Stimulated activated CD4-positive, alpha-beta T cell treated with anti-CD3 and anti-CD28 coated beads, Interleukin-4, amount 100 ng/mL, for 1 hour (primary cell): ENCODE measurements at places on chromosomes 5 and 9.

DNA sequence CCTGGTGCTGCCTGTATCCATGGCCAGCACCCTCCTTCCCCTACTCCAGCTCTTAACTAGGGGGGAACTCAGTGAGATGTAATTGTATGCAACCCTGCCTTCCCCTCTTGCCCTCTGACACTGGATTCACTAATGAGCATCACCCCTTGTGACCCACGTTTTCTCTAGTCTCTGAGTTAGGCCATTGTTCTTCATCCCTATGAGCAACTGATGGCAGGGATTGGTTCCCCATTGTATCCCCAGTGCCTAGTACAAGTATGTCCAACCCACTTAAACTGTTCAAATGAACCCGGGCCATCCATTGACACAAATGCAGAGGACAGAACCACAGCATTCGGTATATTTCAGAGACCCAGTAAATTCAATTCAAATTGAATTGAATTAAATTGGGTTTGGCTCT lies 77.6 kb upstream of the ASTN2 start:
- no peak for DNase-seq

GRCh38 chr9:121455527-121456239 lies 44.0 kb downstream of the GGTA1 start:
- DNase-seq, result no peak

DNA sequence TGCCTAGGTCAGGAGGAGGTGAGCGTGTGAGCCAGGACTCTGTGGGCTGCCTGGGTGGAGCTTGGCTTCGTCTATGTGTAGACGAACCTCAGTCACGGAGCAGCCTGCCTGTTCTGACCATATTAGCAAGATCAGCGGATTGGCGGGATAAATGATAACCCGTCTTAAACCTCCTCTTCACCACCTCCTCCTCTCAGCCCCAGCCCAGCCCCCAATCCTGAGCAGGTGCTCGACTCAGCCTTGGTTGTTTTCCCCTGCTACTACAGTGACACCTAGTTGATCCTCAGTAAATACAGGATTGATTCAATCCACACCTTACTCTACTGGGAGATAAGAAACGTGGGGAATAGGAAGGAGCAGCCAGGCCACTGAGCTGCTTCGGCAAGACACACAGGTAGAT lies 286.1 kb downstream of the IRX2 start:
- no peak for DNase-seq

GRCh38 chr5:8676695-8677094 lies 807.7 kb downstream of the MTRR start:
- DNase-seq, result no peak

DNA sequence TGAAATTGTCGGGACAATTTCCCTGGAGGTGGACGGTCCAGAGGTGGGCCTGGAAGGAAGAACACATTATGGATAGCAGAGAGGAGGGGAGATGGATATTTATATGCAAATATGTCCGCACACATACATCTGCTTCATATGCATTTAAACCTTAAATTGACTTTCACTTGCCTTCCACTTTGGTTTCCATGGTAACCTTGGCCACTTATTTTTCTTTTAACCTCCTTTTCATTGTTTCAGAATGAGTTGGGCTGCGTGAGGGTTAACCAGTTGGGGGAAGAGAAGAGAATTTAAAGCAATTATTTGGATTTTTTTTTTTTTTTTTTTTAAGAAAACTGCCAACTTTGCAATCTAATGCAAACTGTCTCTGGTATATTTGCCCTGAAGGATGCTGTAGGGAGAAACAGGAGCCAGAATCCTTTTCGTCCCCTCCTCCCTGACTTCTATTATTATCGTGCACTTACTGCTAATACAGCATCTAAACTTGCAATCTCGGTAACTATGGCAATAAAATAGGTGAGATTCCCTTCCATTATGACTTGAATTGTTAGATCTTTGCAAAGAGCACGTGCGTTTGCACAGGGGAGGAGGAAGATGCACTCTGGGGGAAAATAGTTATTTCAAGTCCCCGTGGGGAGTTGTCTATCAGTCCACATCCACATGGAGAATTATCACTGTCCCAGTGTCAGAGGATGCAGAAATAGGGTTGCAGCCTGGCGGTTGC lies 35.6 kb downstream of the TLR4 start:
- no peak for DNase-seq

DNA sequence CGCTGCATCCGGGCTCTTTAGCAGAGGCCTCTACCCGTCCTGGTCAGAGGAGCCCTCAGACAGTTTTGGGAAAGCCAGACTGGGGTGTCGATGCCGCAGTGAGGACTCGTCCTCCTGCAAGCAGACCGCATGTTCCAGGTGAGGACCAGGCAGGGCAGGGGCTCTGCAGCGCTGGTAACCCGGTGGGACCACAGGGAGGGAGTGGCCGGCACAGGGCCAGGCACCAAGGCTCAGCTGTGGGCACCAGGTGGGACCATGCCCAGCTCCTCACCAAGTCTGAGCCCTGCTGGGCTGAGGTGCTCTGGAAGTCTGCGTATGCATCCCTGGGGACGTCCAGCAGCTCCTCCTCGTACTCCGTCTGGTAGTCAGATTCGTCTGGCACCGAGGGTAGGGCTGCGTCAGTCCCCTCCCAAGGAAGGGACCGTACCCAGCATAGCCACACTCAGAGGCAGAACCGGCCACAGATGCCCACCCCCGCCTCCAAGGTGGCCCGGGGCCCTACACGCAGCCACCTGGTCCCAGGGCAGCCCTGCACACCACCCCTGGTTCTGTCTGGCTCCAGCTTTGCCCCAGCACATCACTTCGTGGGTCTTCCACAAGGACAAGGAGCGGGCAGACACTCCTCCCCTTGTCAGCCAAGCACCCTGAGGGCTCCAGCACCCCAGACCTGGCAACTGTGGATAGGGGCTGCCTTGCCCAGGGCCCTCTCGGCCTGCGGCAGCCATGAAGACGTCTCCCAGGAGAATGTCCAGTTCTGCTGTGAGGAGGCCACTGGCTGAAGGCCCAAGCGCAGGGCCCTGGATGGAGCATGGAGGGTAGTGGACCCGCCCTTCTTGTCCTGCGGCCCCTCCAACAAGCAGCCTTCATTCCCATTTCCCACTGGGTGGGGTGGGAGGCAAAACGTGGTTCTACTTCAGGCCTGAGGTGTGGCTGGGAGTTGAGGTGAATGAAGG lies 1.5 kb upstream of the NSMF start:
- no peak for DNase-seq

DNA sequence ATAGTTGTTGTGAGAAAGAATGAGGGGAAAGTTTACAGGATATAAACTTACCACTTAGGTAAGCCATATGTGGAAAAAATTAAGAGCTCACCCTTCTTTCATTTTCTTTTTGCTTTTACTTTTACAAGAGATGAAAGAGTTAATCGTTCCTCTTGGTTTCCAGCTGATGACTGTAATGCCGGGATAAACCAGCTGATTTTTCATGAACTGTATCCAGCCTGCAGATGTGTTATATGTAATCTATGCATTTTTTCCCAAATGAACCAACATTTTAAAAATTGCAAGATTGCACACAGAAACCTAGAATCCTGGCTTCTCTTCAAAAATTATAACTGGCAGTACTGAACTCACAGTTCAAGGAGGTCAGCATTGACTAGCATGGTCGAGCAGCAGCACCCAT lies 185.9 kb downstream of the GRIA1 start:
- DNase-seq, result no peak

DNA sequence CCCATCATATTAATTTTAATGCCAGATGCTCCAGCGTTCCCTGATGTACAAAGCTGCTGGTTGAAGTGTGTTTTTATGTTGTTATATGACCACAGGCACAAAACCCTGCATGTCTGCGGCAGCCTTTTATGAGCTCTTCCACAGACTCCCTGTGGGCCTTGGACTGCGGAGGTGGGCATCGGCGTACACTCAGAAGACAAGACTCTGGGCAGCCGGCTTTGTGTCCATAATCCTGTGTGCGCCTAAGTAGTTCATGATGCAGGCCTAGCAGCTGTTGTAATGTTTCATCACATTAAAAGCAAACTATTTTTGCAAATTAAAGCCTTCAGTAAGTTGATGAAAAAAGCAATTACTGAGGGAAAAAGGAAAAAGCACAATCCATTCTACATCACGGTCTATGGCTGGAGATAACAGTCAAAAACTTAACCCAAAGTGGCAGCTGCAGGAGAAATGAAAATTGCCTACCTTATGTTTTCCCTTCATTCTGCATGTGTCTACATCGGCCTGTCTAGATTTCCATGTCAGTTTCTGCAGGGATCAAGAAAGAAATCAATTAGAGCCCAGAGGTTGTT lies 78.8 kb downstream of the SEMA6A start:
- no peak for DNase-seq

DNA sequence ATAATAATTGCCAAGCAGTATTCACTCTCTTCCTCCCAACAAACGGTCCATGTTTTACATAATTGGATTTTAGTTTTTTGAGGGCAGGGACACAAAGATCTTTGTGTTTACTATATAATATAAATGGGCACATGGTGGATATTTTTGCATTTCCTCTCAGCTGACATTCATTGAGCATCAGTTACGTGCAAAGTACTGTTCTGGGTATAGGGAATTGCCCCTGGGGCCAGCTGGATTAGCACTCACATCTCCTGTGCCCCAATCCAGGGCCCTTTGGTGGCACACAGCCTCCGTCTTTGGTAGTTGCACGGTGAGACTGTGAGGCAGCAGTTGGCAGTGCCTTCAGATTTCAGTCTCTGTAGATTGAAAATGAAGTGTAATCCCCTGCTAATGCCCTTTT lies 1.6 kb downstream of the TDRD7 start:
- no peak for DNase-seq

GRCh38 chr5:134545070-134545868 lies 19.8 kb downstream of the JADE2 start:
- DNase-seq, result peak; percentile 21

DNA sequence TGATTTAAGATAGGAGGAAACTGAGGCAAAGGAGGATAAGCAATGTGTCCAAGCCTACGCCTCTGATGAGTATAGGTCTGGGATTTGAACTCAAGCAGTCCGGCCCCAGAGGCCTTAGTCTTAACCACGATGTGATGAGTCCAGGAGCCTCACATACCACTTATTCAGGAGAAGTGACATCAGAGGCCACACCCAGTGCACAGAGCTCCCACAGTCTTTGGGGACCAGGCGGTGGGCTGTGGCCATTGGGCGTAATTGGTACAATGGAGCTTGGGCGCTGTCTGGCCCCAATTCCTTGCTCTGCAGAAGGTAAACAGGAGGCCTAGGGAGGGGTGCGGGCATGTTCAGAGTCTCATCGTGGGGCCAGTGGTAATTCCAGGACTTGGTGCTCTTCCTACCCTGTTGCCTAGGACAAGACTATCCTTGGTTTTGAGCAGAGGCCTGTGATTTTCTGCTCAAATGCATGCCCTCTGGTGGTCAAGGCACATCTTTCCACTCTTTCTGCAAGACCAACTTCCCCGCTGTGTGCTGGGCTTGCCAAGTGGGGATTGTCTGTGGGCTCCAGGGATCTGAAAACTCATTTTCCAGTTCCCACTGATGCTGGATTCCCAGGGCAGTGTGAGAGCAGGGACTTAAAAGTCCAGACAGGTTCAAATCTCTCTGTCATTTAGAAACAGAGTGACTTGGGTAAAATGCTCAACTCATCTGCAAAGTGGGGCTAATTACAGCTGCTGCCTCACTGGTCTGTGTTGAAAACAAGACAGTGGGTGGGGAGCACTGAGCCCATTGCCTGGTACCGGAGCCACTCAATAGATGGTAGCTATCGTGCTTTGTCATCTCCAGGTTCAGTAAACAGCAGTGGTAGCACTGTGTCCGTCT lies 15.8 kb downstream of the NDST1 start:
- DNase-seq, result no peak

DNA sequence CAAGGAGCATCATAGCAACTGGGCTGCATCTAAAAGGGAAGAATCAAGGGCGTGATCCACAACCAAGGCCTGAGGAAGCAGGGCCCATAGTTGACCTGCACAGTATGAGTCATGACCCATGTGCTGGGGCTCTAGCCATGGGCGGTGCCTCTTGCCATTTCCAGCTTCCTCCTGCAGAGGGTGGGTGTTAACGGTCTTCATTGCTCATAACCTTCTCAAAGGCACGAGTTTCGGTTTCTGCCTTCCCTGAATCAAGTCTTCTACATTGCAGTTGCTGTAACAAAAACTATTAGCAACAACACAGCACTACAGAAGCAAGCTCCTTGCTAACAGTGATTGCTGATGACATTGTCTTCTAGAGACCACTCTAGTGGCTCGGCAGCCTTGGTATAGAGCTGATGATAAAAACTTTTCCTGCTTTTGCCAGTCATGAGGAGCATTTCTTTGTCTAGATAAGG lies 66.9 kb downstream of the CTSL start:
- DNase-seq, result peak; percentile 26

DNA sequence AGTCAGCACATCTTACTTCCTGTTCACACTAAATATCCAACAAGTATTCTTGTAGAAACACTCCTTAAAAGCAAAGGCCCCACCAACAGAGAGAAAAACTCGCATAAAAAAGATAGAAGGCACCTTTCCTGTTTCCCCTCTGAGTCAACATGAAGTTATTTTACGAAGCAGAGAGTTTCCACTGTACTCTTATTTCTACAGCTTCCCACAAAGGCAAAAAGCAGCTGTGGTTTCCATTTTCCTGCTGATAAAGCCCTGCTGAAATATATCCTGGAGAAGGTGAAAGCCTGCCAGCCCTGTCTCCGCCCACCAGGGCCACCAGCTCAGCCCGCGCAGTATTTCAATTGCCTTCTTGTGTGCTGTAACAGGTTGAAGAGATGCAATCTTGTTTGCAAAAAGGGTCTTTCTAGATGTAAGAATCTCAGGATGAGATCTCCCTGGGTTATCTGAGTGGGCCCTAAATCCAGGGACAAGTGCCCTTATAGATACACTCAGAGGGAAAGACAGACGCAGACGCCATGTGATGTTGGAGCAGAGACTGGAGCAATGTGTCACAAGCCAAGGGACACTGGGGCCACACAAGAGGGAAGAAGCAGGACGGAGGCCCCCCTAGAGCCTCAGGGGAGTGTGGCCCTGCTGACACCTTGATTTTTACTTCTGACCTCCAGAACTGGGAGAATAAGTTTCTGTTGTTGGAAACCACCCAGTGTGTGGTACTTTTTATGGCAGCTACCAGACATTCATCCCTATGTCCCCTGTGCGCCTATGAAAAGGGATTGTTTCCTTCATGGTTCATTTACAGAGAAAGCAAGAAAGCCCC lies 19.9 kb downstream of the SEMA4D start:
- peak; percentile 62 for DNase-seq

DNA sequence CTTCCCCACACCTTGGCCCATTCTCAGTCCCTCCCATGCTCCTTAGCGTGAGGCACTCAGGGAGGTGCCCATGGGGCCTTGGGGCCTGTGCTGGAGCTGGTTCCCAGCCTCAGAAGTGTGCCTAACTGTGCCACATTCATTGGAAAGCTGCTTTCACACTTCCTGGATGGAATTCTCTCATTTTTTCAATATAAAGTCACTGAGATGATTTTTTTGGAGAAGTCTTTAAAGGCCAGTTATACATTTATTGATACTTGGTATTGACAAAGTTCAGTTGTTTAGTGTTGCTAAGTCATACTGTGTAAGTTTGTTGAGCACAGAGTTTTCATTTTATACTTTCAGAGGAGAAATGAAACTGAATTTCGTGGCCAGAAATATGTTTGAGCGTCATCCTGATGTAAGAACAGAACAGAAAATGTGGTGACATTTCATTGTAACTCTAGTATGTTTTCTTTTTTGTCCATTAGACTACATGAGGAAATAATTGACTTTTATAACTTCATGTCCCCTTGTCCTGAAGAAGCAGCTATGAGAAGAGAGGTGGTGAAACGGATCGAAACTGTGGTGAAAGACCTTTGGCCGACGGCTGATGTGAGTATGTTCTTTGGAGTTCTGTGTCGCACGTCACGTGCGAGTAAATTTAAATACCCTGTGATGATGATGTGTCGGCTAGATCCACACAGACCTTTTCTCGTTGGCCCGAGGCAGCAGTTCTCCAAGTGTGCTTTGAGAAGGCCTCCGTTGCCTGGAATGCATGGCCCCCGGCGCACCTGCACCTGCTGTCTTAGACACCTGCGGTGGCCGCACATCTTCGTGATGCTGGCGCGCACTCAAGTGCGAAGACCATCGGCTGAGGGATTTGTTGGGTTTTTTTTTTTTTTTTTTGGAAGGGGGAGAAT lies 24.1 kb downstream of the TENT4A start:
- no peak for DNase-seq
